ENCODE measurements at places on chromosomes 5 and 9.

GRCh38 chr5:54385994-54386393, 69.5 kb upstream of the HSPB3 start:
- DNase-seq: no peak

- DNase-seq: no peak
Measured at GRCh38 chr5:133274597-133274935, 222.8 kb downstream of the HSPA4 start.

DNA sequence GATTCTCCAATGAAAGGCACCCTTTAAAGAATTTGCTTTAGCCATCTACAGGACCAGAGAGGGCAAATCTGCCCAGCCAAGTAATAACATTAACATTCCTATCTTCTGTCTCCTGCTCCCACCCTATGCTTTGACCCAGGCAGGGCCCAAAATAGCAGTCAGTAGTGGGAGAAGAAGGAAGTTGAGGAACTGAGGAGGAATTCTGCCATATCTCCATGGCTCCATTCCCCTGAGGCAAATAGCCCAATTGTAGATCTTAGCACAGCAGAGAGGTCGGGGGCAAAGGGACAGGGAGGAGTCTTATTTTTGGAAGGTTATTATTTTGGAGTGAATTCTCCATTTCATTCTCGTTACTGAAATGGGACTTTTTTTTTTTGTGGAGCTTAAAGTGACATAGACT, 111.1 kb upstream of the IFNK start:
- no peak for DNase-seq

- DNase-seq: peak; percentile 91
Measured at GRCh38 chr5:169695919-169696490, 58.9 kb downstream of the DOCK2 start.

GRCh38 chr9:131144201-131144600, 18.8 kb downstream of the NUP214 start:
- DNase-seq: no peak

GRCh38 chr9:5443850-5444249, 6.1 kb upstream of the PLGRKT start:
- no peak for DNase-seq

DNA sequence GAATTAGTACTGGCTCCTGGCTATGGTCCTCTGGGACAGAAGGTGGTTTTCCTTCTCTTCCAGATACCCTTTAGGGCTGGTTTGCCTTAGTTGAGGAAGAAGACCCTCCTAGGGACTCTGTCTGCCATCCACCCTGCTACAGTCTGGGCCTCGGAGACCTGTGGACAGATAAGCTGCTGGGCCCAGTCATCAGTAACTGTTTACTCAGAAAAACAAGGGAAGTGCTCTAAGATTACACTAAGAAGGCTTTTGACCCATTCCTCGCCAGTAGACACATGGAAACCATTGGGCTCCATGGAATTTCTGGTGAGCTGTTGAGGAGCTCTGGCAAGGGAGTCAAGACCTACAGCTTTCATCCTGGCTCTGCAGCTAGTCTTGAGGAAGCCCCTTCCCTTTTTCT, 31.2 kb downstream of the LARP1 start:
- peak; percentile 9 for DNase-seq

- no peak for DNase-seq
Measured at GRCh38 chr5:158435161-158435616, 576.2 kb upstream of the CLINT1 start.

- no peak for DNase-seq
Measured at GRCh38 chr5:138629392-138629791, 54.2 kb upstream of the HSPA9 start.

GRCh38 chr5:106363578-106363977, 1307.2 kb downstream of the EFNA5 start:
- no peak for DNase-seq

GRCh38 chr5:73338256-73339050, 110.1 kb downstream of the FOXD1 start:
- DNase-seq: peak; percentile 94

DNA sequence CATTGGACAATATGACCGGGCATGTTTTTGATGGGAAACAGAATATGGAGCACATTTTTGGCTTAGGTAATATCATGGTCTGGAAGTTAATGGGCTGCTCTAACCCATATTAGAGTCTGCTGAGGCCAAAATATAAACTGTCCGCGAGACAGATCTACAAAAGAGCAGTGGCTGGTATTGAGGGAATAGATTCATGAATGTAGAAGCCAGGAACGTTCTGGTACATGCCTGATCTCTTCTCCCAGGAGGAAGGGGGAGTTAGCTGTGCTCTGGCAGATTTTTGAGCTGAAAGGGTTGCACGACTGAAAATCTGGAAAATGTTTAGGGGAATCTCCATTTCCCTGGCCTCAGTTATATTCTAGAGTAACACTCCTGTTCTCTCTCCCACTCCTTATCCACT, 42.9 kb upstream of the ZFR start:
- no peak for DNase-seq

- no peak for DNase-seq
Measured at GRCh38 chr5:4042311-4042710, 446.7 kb downstream of the IRX1 start.

DNA sequence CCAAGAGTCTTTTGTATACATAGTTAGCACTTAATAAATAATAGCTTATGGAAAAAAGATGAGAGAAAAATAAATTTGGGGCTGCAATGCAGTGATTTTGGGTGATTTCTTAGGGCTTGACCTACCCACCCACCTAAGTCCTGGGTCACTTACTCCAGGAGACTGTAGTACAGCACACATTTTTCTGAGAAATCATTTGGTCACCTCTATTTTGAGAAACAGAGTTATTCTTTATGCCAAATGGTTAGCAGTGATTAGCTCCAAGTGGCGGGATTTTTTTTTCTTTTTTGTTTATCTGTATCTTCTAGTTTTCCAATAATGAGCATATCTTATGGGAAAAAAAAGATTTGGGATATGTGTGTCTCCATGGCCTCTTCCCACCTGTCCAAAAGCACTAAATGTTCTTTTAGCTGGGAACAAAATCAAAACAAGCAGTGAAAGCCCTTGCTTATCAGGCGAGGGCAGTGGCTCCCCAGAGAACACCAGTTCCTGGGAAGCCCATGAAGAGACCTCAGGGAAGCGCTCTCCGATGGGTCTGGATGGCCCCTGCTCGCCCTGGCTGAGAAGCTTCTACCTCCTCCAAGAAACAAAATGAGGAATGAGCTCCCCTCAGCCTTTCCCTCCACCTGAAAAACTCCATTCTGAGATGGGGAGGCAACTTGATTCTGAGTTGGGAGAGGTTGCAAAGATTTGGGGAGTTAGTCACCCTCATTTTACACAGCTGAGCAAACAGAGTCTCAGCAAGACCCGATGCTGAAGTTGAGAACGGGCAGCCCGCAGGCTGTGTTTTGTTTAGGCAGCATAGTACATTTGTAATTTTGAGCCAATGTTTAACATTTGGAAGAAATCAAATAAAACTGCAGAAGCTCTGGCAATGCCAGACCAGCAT, 69.9 kb downstream of the CYFIP2 start:
- no peak for DNase-seq

DNA sequence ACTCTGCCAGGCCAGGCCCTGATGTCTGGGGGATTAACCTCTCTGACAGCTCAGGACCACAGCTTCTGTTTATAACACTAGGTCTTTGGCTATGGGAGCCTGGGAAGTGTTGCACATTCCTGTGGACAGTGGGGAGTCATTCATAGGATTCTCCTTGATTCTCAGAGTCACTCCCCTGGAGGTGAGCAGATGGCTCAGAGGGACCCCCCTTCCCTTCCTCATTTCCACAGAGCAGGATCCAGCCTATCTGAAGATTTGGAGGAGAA, 60.2 kb downstream of the NRG2 start:
- DNase-seq: no peak

GRCh38 chr9:27828908-27829307, 255.6 kb upstream of the C9orf72 start:
- DNase-seq: no peak

- peak; percentile 0 for DNase-seq
Measured at GRCh38 chr5:21398511-21398910, 1410.5 kb upstream of the CDH18 start.

- peak; percentile 32 for DNase-seq
Measured at GRCh38 chr9:136488247-136489214, 5.7 kb upstream of the SEC16A start.

GRCh38 chr5:129204525-129204924, 110.0 kb downstream of the ISOC1 start:
- peak; percentile 0 for DNase-seq

- DNase-seq: no peak
Measured at GRCh38 chr5:163161512-163161911, 275.9 kb upstream of the CCNG1 start.

GRCh38 chr9:33924978-33925797, 108.2 kb downstream of the UBE2R2 start:
- DNase-seq: peak; percentile 62

DNA sequence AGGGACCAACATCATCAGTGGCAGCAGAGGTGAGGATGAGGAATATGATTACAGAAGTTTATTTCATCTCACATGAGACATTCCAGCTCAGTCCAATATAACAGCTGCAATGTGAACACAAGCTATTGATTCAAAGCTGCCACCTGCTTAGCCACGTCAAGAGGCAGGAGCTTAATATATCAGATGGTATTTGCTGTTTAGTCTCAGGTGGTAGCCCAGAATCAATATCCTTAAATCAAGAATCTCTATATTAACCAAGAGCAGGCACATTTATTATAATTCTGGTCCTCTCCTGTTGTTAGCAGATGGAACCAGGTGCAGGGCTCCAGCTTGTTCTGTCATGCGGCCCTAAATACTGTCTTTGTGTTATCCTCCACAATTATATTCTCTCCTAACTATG, 431.6 kb downstream of the ICE1 start:
- DNase-seq: no peak

GRCh38 chr9:113659740-113660139, 196.2 kb downstream of the RGS3 start:
- no peak for DNase-seq

DNA sequence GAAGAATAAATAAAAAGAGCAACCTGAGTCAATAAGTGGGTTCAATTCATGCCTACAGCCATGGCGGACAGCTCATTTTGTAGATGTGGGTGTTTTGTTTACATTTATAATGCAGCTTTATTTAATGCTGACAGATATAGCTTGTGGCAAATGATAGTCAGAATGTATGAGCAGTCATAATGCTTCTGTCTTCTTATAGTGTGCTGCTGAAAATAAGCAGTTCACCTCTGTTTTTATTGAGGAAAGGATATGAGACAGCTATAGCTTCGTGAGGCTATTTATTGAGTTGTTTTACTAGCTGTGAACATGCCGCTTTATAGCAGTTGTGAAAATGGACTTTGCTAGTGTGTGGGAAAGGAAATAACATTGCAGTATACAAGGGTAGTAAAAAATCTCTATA, 147.4 kb downstream of the PBX3 start:
- no peak for DNase-seq

DNA sequence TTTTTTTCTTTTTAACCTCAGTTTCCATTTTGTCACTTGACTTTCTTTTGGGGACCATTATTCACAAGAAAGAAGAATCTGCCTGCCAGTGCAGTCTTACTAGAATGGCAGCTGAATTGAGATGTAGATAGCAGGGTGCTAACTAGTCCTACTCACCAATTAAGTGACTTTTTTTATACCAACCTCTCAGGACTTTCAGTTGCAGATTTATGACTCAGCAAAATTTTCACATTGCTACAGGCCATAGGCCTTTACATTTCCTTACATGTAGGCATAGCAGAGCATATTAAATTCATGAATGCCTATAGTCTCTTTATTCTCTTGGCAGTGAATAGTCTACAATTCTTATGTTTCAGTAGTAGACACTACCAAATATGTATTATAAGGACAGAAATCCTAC, 54.0 kb upstream of the FKTN start:
- DNase-seq: no peak

DNA sequence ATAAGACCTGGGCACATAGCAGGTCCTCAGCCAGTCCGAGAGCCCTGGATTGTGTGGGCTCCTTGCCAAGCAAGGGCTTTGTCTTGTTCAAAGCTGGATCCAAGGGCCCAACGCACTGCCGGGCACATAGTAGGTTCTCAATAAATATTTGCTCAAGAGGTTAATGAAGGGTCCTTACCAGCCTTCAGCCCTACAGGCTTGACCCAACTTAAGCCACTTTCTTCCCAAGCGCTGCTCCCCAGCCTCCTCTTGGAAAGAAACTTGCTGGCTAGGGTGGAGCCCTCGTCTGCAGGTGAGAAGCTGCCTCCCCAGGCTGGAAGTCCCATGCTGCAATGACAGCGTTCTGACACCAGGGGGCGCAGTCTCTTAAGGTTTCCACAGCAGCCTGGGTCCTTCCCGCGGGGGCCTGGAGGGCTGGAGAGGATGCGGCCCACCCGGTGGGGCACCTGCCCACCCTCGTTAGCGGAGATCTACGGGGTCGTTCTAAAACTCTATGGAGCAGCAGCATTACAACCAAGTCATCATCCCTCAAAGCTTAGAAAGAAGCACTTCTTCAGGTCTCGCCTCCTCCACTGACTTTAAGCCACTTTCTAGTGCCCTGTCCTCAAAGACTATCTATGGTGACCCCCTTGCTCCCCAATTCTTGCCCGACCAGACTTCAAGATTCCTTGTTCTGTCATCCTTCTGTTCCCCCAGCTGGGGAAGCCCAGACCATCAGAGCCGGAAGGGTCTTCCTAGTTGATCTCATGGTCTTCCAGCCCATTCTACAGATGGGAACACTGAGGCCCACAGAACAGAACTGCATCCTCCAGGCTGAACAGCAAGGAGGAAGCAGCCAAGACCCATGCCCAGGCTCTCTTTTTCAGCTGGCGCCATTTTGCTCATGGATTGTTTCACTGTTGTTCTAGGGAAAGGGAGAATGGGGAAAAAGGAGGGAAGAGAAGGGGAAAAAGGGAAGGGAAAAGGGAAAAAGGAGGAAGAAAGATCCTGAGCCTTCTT, 115.4 kb downstream of the LHX2 start:
- DNase-seq: peak; percentile 43

DNA sequence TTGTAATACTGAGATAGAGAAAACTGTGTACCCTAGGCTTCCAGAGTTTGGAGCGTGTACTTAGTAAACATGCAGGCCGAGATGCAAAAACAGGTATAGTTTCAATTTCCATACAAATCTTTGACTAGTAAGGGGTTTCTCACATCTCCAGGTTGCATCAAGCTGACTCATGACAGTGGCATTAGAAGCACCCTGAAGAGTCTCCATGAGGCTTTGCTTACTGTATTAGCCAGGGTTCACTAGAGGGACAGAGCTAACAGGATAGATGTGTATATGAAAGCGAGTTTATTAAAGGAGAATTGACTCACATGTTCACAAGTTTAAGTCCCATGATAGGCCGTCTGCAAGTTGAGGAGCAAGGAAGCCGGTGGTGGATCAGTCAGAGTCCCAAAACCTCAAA, 275.3 kb upstream of the CDH6 start:
- no peak for DNase-seq
